Stimulated activated CD8-positive, alpha-beta memory T cell treated with anti-CD3 and anti-CD28 coated beads, Interleukin-4, amount 100 ng/mL, for 4 hours (primary cell): ENCODE measurements at places on chromosomes 7 and 10.

DNA sequence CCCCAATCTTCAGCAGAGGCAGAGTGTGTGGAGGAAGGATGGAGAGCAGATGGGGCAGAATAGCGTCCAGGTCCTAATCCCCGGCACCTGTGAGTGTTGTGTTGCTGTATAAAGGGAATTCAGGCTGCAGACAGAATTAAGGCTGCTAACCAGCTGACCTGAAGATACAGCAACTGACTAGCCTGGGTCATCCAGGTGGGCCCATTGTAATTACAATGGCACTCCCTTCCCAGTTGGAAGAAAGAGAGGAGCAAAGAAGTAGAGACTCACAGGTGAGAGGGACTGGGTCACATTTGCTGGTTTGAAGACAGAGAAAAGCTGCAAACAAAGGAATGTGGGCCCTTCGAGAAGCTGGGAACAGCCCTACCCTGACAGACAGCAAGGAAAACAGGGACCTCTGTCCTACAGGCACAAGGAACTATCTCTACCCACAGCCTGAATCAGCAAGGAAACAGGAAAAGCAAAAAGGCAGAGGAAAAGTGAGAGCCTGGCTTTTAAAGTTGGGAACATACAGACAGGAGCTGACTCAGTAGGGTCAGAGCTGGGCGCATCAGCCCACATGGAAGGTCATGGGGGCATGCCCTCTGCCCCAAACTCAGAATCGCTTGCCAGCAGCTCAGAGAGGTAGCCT lies 11.6 kb upstream of the TMEM72 start:
- no peak for DNase-seq

- no peak for DNase-seq
Observed at GRCh38 chr10:12513775-12514673, 164.7 kb downstream of the CAMK1D start.

DNA sequence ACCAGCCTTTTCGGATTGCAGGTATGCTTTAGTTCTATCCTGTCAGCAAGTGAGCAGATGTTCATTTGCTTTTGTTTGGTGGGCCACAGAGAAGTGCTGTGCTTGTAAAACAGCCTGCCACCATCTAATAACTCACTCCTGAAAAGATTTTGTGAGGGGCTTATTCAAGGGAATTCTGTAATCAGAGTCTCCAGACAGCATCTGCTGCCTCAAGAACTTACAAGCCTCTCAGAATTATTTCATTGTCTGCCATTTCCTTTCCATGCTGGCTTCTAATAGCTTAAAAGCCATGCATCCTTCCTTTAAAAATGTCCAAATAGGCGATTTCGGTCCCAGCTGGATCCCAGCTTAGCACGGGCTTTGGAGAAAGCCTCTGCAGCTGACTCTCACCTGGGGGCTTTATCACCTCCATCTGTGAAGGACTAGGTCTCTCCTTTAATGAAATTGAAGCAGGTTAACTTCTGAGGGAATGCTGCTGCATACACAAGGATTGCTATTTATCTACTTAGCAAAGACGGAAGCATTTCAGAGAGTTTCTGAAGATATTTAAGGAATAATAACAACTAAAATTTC lies 48.0 kb downstream of the MALRD1 start:
- DNase-seq: no peak

DNA sequence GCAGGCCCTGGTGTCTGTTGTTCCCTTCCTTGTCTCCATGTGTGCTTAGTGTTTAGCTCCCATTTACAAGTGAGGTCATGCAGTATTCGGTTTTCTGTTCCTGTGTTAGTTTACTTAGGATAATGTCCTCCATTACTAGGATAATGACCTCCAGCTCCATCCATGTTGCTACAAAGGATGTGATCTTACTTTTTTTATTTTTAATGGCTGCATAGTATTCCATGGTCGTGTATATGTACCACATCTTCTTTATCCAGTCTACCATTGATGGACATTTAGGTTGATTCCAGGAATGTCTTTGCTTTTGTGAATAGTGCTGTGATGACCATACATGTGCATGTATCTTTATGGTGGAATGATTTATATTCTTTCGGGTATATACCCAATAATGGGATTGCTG lies 333.4 kb downstream of the EXOC4 start:
- no peak for DNase-seq

DNA sequence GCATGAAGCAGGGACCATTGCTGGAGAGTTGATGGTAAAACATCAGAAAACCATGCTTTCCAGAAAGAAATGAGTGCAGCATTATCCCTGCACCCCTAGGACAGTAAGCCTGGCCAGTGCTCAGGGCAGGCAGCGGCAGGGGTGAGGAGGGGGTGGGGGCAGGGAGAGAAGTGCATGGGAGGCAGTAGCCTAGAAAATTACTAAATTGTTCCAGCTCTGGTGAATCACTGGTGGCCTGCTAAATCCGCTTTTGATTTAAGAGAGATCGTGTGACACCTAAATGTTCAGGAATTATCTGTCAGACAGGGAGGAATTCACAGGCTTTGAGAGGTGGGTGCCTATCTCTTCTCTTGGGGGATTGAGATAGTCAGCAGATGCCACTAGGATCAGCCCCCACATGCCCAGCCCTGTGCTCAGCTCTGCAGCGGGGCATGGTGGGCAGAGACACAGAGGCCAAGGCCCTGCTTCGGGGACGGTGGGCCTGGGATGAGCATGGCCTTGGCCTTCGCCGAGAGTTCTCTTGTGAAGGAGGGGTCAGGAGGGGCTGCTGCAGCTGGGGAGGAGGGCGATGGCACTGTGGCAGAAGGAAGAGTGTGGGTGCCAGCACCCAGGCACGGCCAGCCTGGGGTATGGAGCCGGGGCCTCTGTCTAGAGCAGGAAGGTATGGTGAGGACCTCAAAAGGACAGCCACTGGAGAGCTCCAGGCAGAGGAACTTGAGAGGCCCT lies 5.0 kb upstream of the AQP1 start:
- no peak for DNase-seq

GRCh38 chr7:118080947-118081346 lies 103.0 kb upstream of the LSM8 start:
- DNase-seq: peak; percentile 1

GRCh38 chr10:10096296-10096695 lies 921.4 kb upstream of the CELF2 start:
- no peak for DNase-seq

DNA sequence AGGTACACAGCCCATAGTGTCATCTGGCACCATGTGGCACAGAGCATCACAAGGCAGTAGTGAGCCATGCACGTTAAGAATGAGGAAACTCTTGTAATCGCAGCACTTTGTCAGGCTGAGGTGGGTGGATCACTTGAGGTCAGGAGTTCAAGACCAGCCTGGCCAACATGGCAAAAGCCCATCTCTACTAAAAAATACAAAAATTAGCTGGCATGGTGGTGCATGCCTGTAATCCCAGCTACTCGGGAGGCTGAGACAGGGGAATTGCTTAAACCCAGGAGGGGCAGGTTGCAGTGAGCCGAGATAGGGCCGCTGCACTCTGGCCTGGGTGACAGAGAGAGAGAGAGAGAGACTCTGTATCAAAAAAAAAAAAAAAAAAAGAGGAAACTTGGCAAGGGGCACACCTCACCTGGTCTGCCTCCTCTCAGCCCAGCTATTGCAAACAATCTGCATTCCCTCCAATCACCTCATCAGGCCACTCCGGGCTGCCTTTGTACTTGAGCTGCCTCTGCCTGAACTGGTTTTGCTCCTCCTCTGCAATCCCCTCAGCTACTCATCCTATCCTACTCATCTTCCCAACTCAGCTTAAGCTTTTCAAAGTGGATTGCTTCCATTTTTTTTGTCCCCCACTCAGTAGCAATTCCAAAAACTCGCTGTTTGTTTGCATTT lies 46.0 kb upstream of the OPTN start:
- DNase-seq: no peak

DNA sequence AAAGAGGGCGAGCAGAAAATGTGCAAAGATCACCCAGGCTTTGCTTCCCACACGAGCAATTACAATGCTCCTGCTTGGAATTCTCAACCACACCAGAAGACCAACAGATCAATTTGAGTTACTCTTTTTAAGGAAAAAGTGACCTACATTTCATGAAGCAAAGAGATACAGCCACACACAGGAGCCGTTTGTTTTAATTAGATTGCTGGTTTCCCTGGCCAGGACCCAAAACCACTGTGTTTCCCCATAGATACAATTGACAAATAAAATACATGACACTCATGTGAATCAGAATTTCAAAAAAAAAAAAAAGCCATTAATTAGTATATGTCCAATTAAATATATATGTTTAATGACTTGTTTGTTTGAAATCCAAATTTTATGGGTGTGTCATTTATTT lies 458.3 kb downstream of the PLXDC2 start:
- no peak for DNase-seq

GRCh38 chr10:100995181-100995580 lies 4.4 kb upstream of the LZTS2 start:
- no peak for DNase-seq

DNA sequence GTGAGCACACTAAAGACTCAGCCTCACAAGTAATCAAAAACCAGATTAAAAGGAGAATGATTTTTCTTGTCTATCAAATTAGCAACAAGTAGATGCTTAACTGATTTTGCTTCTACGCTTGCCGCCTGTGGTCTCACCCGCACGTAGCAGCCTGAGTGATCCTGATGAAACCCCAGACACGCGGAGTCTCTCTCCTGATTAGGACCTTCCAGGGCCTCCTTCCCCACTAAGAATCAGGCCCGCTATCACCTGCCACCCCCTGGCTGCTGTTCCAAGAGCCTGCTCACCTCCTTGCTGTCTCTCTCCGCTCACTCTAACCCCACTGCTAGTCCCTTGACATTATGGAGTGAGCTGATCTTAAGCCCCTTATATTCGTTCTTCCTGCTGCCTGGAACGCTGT lies 325.9 kb upstream of the NRP1 start:
- no peak for DNase-seq
